BJ (cell line): ENCODE measurements at places on chromosomes 3 and 15.

GRCh38 chr15:49814709-49815108 is 193.9 kb downstream of the DTWD1 start:
- DNase-seq, result no peak

DNA sequence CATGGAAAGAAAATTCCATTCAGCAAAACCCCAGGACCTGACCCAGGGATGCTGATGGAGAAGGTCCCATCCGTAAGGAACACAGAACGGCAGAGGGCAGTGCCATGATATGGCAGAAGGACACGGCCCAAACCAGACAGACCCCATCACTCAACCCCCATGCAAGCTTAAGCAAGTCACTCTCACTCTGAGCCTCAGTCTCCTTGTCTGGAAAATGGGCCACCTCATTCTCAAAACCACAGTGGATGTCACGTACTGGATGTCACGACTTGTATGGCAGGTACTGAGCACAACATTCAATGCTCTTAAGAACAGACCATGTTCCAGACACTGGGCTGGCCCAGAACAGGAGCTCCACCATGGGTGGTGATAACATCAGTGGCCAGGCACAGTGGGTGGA is 90.4 kb downstream of the NUP210 start:
- DNase-seq, result no peak

DNA sequence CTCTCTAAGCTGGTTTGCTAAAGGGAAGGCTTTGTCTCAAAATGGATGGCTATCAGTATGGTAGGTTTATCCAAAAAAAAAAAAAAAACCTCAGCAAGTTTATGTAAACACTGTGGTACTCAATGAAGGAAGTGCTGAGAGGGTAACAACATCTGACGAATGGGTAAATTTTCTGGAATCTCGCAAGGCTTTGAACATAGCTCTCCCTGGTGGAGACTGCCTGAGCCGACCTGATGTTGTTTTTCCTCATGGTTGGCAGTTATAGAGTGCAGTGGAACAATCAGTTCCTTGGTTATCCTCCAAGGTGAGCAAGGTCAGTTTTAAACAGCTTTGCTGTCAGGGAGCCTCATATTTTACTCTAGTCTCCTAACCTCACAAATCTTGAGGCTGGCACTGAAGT is 94.6 kb downstream of the ZPLD1 start:
- no peak for DNase-seq

DNA sequence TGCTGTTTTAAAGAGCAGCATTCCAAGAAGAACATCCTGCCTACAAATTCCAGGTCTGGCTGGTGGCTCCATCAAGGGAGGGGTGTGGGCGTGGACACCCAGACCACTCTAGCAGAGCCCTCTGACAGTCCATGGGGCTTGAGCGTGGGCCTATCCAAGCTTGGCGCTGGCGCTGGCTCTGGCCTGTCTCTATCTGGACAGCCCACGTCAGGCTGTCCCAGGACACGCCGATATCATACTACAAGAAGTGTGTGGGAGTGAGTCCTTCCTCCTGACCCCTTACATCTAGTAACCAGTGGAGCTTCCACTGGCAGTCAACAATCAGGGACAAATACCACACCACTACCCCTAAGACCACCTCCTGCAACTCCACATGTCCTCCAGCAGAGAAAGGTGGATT is 17.1 kb upstream of the DUSP7 start:
- no peak for DNase-seq

DNA sequence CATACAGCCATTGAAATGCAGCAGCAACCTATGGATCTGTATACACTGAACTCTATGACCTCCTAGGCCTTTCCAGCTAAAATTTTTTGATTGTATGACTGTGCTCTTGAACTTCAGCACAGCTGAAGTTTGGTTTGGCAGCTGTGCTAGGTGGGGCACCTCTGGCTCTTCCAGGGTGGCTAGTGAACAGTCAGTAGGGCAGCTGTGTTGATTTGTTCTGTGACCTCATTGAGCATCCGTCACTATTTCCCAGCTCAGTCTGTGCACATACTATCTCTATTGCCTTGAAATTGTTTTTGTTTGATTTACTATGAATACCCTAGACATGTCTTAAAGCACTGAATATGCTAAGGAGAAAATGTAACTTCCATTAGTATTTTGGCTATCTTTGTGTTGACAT is 363.2 kb upstream of the NAALADL2 start:
- DNase-seq, result no peak

- no peak for DNase-seq
Measured at GRCh38 chr3:172293093-172293492, 155.2 kb downstream of the GHSR start.

GRCh38 chr3:132660811-132661070 is 612 bp downstream of the UBA5 start:
- no peak for DNase-seq

DNA sequence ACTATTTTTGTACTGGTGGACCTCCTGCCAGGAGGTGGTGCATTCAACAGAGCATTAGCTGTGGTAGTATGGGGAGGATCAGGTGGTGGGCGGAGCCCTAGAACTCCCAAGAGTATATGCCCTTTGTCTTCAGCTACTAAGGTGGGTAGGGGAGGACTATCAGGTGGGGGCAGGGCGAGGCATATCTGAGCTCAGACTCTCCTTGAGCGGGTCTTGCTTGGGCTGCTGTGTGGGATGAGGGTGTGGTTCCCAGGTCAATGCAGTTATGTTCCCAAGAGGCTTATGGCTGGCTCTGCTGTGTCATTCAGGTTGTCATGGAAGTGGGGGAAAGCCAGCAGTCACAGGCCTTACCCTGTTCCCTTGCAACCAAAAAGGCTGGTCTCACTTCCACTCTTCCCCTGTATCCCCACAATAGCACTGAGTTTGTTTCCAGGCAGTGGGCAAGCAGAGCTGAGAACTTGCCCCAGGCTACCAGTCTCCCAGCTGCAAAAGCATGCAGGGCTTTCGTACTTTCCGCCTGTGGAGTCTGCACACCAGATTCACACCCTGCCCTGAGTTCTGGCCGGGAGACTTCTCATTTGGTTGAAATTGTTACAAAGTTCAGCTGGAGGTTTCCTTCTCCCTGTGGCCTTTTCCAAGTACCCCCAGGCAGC is 93.7 kb upstream of the DPPA4 start:
- DNase-seq, result no peak

DNA sequence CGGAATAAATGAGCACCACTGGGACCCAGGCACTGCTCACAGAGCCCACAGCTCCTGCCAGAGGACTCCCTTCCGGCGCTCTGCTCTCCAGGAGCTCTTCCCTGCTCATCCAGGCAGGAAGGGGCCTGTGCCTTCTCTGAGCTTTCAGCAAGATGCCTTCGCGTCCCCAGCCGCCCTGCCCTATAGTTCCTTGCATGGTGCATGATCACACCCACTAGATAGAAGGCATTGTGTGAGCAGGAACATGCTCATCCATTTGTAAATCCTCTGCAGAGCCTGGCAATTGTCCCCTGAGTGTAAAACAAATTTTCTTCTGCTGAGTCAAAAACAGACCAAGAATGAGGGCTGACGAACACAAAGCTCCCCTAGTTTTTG is 181.6 kb downstream of the MEGF11 start:
- DNase-seq, result no peak

DNA sequence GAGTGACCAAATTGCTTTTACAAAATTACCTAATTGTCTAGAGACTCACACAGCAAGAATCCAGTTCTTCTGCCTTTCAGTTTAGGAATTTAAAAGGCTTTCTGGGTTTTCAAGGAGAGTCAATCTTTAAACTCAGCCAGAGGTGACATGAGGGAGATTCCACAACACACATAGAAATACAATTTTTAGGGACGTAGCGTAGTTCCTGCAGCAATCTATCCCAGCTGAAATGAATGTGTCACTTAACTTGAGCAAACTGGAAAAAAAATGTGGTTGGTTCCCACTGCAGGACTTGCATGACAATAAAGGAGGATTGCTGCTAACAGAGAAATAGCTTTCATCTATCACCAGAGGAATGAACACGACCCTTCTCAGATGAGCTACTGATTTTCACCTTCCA is 269.7 kb downstream of the OTOL1 start:
- DNase-seq, result no peak

DNA sequence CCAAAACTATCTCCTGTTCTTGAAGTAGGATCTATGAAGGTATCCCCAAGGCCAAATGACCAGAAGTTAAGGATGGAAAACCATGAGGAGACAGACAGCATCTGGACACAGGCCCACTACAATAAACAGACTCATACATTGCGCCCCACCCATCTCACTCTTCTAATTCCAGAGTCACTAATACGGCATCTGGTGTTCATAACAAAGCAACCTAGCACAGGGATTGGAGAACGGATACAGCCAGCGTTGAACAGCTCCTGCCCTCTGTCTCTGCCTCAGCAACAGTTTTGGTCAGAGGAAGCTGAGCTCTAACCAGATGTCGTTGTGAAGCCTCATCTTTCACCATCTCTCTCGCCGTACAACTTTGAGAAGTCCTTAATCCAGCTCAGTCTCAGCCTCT is 44.5 kb upstream of the CCDC80 start:
- peak; percentile 86 for DNase-seq

- DNase-seq, result no peak
Measured at GRCh38 chr15:27686369-27686768, 412.7 kb downstream of the OCA2 start.

DNA sequence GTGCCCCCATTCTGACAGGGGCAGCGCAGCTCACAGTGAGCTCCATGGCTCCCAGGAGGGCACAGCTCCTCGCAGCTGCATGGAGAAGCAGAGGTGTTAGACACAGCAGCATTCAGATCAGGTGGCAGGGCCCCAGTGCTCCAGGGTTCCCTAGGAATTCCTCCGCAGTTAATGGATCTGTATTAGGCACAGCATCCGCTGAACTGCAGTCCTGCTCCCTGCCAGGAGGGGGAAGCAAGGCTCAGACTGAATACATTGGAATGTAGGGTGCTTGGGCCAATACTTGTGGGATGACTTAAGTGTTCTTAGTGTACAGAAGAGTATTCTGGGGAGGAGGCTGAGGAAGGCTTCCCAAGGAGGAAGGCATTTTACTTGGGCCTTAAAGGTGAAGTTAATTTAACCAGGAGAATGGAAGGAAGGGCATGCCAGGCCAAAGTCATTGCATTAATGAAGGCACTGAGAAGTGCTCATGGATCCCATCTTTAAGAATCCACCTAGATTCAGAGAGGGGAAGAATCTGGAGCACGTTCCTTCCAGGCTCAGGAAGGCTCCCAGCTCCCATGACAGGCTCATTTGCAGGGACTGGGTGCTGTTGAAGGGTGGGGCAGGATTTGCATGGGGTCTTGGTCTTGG is 111.6 kb downstream of the RAB11A start:
- peak; percentile 4 for DNase-seq

- DNase-seq, result no peak
Measured at GRCh38 chr3:20160230-20160629, 25.8 kb downstream of the SGO1 start.

DNA sequence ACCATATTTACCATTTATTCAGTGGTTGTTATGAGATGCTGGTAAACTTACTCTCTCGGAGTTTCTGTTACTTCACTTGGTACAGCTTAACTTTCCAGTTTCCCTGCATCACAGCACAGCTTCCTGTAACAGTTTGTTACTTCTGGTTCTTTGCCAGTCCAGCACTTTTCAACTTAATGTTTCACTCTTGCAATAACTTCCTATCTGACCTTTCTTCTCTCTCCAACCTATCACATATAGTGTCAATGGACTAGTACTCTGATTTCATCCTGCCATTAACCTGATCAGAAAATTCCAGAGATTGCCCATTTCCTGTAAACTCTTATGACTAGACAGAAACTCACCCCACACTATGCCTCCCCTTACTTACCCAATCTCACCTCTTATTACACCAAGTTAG is 3.9 kb upstream of the ATP11B start:
- DNase-seq, result no peak

- DNase-seq, result no peak
Measured at GRCh38 chr3:110731148-110731547, 340.5 kb upstream of the NECTIN3 start.

DNA sequence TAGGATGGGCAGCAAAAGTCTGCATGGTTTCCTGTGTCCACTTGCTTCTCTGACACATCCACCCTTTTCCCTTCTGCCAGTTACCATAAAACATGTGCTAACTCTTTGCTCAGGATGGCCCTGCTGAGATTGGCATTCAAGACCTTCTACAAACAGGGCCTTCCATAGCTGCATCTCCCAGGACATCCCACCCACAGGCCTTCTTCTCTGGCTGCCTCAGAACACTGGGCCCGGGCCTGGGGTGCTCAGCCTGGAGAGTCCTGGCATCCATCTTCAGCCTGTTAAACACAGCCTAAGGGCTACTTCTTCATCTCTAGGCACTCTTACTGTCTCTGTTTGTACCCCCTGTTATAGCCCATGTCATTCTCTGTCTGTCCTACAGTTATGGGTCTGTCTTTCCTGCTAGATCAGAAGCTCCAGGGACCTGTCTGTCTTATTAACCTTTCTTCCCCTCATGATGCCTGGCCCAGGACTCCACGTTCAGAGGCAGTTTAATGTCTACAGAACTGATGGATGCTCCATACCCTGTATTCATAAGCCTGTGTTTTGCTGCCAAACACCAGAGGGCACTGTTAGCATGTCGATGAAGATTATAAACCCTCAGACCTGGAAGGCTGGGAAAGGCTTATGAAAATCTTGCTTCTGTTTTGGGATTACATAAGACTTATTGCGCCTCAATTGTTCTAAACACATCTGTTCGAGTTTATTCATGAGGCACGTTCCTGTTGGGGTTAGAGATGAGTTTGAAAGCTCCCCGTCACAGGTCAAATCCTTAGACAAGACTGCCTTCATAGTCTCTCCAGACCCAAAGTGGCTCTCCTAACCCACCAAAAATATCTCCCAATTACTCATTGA is 16.5 kb downstream of the SEMA3G start:
- DNase-seq, result peak; percentile 43

- DNase-seq, result no peak
Measured at GRCh38 chr15:57302640-57303257, 73.6 kb upstream of the CGNL1 start.

- DNase-seq, result peak; percentile 79
Measured at GRCh38 chr3:188272481-188273372, 118.8 kb downstream of the LPP start.

GRCh38 chr15:83977992-83978391 is 257.6 kb upstream of the GOLGA6L4 start:
- DNase-seq, result no peak

GRCh38 chr3:65758876-65759598 is 279.7 kb downstream of the MAGI1 start:
- DNase-seq, result no peak

DNA sequence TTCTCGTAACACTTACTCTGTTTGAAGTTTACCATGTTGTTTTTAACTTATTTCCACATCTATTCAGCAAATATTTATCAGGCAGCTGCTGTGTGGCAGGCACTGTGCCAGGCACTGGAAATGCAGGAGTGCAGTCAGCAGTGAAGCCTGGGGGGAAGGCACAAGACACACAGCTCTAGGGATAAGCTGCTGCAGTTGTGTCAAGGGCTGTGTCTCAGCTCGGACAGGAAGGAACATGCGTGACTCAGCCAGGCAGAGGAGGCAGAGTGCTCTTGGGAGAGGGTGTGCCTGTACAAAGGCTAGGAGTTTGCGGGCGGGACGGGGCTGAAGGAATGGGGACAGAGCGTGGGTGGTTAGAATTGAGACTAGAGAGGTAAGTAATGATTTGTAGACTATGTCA is 24.7 kb downstream of the LYSMD4 start:
- peak; percentile 68 for DNase-seq

GRCh38 chr3:129594409-129594808 is 12.1 kb downstream of the PLXND1 start:
- DNase-seq, result no peak
